ENCODE measurements at places on chromosomes 5 and 9.
A peak's percentile ranks its signal among the peaks of the same experiment; 100 is the strongest.

- no peak for DNase-seq
These were observed 187.7 kb upstream of the MPDZ start for GRCh38 chr9:13467157-13467556.

GRCh38 chr5:9194509-9194908 is 351.4 kb downstream of the SEMA5A start:
- DNase-seq = no peak

DNA sequence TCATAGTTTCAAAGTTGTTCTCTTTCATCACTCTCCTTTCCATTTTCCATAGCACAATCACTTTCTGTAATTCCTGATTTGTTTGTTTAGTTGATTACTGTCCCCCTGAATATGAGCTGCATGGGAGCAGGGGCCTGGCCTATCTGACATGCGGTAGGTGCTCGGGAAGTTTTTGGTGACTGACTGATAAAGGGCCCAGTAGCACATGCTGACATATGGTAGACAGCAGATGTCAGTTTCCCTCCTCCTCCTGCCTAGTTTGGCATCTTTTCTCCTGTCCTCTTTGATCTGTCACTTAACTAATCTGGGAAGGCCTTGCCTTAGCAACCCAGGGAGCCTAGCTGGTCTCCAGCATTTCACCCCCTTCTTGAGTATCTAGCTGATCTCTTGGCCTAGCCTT is 14.4 kb downstream of the GALNT12 start:
- DNase-seq = no peak

GRCh38 chr5:170300361-170301013 is 2.9 kb upstream of the LCP2 start:
- DNase-seq = no peak

DNA sequence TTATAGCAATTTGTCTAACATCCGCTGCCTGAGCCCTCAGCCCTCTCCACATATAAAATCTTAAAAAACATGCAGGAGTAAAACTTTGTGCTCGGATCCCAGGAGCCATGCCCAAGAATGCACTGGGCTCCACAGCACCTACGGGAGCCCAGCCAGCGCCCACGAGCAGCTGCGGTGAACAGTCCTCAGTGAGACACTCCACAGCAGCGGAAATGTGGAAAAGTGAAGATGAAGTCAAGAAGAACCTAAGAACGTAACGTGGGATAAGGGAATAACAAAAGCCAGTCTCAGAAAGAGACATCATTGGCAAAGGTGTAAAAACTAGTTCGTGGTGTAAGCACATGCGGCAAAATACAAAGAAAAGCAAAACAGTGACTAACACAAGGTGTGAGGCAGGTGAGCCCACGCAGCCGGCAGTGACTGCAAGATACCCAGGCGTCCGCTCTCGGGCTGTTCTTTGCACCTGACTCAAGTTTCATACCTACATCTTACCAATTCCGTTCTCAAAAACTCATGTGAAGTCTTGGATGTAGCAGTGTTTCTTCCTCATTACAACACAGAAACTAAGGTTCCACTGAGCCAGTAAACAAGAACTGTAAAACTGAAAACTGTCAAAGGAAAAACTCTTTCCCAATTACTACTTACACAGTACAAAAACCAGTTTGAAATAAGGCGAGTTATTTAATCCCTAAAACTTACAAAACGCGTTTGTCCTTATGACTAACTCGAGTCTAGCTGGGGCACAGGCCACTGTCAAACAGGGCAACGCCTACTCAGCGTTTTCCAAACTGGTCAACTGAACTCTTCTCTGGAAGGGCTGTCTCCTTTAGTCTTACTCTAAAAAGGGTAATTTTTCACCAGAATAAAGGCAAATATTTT is 1.7 kb downstream of the CAMSAP1 start:
- DNase-seq = peak; percentile 25

- DNase-seq = no peak
These were observed 161.4 kb downstream of the CHSY3 start for GRCh38 chr5:130065617-130066016.

DNA sequence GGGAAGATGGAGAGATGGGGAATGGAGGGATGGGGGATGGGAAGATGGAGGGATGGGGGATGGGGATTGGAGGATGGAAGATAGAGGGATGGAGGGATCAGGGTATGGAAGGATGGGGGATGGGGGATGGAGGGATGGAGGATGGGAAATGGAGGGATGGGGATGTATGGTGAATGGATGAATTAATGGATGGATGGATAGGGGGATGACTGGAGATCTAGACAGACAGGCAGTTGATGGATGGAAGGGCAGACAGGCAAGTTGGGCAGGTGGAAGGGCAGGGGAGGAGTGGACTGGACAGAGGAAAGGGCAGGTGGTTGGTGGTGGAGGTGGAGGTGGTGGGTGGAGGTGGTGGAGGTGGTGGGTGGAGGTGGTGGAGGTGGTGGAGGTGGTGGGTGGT is 167.2 kb downstream of the C9orf50 start:
- no peak for DNase-seq

DNA sequence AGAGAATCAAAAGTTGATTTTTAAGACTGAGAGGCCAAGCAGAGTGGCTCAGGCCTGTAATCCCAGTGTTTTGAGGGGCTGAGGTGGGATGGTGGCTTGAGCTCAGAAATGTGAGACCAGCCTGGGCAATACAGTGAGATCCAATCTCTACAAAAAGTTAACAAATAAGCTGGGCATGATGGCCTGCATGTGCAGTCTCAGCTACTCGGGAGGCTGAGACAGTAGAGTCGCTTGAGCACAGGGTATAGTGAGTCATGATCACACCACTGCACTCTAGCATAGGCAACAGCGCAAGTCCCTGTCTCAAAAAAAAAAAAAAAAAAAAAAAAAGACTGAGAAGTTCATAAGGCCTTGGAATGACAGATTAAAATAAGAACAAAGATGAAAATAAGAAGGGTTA is 177.2 kb downstream of the TMEM232 start:
- no peak for DNase-seq

GRCh38 chr9:37923796-37924427 is 20.0 kb upstream of the SLC25A51 start:
- no peak for DNase-seq

GRCh38 chr9:107905308-107906020 is 415.9 kb upstream of the KLF4 start:
- DNase-seq = no peak

GRCh38 chr5:149863830-149864229 is 80.8 kb downstream of the PDE6A start:
- no peak for DNase-seq

GRCh38 chr9:71249729-71250317 is 128.4 kb upstream of the TRPM3 start:
- DNase-seq = no peak

Measured in activated CD4-positive, CD25-positive, alpha-beta regulatory T cell (primary cell).